Activated naive CD8-positive, alpha-beta T cell treated with anti-CD3 and anti-CD28 coated beads for 36 hours (primary cell): ENCODE measurements at places on chromosomes 11 and 22.

DNA sequence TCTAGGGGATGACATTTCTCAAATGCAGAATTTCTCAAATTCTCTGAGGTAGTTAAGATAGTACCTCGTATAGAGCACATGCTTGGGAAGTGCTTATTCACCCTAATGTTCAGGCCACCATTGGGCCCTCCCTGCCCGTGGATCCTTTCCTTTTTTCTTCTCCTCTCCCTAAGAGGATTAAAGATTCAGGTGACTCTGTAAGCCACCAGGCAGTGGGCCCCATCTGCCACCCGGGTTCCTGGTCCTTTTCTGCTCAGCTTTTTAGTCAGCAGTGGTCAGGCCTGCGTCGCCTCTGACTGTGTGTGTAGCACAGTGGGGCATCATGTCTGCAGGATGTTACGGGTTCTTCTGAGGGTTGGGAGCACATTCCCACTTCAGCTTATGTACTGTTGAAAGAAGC, 7.2 kb downstream of the CEP164 start:
- no peak for DNase-seq

- no peak for DNase-seq
Measured at GRCh38 chr11:36790526-36790925, 192.5 kb upstream of the RAG2 start.

- DNase-seq, result no peak
Measured at GRCh38 chr11:8699903-8700302, 17.3 kb downstream of the RPL27A start.

DNA sequence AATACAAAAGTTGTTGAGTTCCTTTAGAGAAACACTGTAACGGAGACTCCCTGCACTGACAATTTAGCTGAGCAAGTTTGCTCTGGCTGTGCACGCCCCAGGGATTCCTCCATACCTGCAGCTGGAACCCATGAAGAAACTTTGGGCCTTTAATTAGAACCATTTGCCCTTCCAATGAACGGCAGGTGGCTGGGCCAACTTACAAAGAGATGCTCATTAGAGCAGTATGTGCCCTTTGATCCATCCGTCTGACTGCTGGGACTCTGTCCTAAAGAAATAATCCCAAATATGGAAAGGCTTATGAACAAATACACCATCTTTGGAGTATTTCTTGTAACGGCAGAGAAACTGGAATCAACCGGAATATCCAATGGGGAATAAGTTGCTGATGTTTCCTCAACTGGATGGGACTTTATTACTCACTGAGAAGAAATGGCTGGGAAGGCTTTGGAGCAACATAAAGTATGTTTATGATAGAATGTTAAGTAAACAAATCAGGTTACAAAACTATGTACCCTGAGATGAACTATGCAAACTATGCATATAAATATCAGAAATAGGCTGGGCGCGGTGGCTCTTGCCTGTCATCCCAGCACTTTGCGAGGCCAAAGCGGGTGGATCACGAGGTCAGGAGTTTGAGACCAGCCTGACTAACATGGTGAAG, 24.4 kb upstream of the FBLN1 start:
- DNase-seq, result no peak

DNA sequence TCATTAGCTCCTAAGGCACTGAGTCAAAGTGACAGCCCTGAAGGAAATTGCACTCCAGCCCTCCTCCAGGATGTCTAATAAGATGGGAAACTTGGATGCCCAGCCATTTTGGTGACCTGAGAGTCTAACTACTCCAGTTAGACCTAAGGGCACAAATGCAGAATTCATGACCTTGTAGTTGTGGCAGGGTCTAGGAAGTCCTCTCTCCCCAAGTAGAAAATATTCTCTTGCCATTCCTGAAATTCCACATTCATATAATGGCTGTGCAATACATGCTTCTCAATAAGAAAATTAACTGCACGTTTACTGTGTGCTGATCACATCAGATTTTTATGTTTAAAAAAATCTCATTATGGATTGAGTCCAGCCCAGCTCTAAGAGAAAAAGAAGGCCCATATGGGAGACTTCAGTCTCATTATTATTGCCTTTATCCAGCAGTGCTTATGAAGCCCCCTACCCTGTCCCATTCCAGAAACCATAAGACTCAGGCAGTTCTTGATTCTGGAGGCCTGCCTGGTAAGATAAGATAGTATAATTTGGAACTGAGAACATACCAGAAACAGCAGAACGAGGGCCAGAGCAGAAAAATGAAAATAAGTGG, 133.7 kb upstream of the LDLRAD3 start:
- DNase-seq, result no peak

DNA sequence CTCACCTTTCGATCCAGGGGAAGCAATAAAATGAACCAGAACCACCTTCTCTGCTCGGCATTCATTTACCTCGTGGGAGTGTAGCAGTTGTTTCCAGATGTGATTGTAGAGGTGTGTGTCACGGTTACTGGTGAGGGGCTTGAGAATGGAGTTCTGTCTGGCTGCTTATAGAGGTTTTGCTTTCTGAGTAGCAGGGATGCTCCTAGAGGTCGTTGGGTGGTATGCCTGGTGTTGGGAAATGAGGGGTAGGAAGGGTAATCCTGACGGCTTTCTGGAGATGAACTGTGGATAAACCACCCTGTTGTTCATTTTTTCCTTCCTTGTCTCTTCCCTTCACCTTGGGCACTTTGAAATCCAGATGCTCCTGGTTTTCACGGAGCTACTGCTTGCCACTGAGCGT, 8.1 kb downstream of the TEAD1 start:
- DNase-seq, result no peak

DNA sequence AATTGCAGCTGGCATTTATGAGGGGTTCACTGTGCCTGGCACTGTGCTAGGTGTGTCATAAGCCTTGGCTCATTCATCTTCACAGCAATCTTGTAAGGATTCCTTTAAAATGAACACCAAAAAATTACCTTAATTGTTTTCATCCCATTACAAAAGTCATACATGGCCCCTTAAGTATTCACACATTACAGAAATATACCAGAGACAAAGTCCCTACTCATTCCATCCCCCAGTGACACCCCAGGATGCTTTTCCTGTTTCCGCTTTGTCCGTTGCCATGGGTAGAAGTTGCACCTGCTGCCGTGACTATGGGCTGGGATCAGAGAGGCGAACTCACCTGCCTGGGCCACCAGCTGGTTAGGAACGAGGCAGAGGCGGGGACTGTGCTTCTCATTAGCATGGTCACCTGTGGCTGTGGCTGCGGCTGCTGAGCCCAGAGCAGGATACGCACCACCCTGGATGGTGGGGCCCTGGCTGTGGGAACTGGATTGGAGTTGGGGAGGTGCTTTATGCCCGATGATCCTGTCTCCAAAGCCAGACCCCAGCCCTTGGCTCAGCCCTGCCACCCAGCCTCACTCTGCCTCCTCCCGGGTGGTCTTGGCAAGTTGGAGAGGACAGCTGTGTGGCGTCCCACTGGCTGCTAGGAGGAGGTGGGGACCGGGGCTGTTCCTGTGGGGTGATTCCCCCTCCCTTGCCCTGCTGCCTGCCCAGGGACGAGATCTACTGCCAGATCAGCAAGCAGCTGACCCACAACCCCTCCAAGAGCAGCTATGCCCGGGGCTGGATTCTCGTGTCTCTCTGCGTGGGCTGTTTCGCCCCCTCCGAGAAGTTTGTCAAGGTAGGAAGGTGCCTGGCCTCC, 60.8 kb downstream of the MYO7A start:
- no peak for DNase-seq

GRCh38 chr11:128351168-128351567, 236.2 kb downstream of the ETS1 start:
- no peak for DNase-seq

GRCh38 chr22:25509374-25509791, 55.1 kb upstream of the GRK3 start:
- no peak for DNase-seq
